ENCODE measurements at places on chromosomes 16 and 17.

GRCh38 chr17:30229012-30229411, 6.5 kb downstream of the SLC6A4 start:
- DNase-seq, result no peak

DNA sequence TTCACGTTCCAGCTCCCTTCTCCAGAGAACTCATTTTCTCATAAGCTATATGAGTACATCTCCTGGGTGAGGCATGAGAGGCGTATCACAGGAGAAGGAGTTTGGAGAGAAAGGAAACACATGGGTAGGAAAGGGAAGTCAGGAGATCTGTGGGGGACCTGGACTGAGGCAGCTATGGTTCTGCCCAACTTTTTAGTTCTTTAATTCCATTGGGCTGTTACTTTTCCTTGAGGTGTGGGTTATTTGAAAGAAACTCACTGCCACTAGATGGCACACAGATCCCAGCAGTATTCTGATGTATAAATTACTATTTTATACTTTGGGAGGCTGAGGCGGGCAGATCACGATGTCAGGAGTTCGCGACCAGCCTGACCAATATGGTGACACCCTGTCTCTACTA, 63.6 kb downstream of the NUP93 start:
- no peak for DNase-seq

- no peak for DNase-seq
Observed at GRCh38 chr16:27402964-27403600, 1.1 kb downstream of the IL21R start.

DNA sequence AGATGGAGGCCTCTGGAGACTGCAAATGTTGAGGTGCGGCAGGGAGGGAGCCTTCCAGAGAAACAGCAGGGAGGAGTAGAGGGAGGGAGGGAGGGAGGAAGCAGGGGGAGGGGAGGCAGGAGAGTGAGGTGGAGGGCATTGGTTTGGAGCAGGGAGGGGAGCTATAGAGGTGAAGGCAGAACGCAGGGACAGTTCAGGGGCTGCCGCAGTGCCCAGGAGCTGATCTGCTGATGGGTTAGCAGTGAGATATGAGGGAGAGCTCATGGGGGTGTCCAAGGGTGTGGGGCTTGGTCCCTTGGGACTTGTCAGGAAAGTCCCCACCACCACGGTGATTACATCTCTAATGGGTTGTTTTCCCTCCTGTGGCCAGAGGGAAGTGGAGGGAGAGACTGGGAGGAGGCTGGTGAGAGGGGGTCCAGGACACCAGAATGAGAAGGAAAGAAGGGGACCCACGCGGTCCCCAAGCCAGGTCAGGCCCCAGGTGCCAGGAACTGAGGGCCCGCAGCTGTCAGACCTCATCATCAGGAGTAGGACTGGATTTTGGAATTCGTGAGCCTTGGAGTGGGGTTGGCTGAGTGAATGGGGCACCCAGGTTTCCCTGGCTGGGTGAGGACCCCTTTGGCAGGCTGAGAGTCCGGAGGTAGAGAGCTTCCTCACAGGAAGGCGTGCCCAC, 11.2 kb downstream of the CA4 start:
- no peak for DNase-seq

GRCh38 chr16:21611556-21612384, 12.4 kb downstream of the METTL9 start:
- DNase-seq, result no peak

DNA sequence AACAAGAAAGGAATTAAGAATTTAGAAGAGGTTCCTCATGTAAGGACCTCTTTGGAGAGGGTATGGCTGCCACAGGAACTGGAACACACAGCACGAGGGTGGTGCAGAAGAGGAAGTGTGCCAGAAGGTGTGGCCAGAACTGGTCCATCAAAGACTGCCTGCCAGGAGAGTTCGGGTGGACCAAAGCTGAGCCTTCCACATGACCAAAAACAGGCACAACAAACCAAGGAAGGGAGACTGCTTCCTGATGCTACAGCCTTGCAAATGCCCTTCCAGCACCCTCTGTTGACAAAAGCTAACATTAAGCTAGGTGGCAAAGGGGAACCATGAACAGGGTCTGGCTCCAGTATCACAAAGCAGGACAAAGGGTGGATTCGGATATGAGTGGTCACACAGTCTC, 125.8 kb upstream of the TMEM97 start:
- no peak for DNase-seq

- no peak for DNase-seq
Observed at GRCh38 chr17:47776330-47777197, 43.5 kb downstream of the TBX21 start.

GRCh38 chr16:75193265-75193650, 13.7 kb downstream of the CTRB2 start:
- no peak for DNase-seq

DNA sequence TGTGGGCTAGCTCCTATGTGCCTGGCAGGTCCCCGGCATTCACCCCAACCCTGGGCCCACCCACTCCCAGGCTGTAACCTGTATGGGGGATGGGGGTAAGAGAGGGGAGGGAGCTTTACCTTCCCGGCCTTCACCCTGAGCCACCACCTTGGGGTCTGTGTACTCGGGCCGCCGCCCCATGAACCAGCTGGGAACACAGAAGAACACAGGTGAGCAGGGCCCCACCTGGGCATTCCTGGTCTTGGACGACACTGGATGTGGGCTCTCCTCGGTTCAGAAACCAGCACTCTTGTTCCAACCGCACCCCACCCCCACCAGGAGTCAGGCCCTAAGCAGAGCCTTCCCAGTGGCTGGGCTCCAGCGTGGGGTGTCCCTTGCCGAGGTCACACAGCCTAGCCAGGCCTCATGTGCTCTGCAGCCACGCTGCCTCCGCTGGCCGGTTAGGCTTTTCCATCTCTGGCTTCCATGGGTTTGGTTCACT, 18.8 kb downstream of the B9D1 start:
- DNase-seq, result no peak

DNA sequence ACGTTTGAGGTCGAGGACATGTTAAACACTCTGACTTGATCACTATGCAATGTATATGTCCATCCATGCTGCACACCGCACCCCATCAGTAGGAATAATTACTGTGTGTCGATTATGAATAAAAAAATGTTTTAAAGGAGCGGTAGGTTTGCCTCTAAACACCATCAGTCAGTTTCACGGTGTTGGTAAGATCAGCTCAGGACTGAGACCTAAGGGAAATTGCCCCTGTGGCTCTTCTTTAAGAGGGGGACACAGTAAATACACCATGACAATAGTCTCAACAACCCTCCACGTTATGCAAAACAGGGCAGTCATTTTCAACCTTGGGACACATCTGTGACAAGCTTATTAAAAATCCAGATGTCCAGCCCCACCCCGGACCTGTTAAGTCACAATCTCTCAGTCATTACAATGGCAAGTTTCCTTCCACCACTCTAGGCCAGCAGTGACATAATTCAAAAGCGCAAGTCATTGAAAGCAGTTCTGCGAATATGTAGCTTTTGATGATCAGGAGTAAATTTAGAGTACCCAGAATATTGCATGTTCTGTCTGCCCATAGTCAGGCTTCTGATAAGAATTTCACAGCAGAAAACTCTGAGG, 1.2 kb downstream of the ATMIN start:
- no peak for DNase-seq

- no peak for DNase-seq
Observed at GRCh38 chr16:52544703-52545102, 2.2 kb downstream of the TOX3 start.

- DNase-seq, result no peak
Observed at GRCh38 chr17:68829211-68829610, 126.0 kb downstream of the ABCA8 start.

GRCh38 chr17:43939886-43940285, 2.4 kb downstream of the PPY start:
- no peak for DNase-seq

- DNase-seq, result no peak
Observed at GRCh38 chr17:56943505-56944125, 17.2 kb downstream of the COIL start.

GRCh38 chr17:40355804-40356758, 8.5 kb downstream of the GJD3 start:
- DNase-seq, result no peak

- DNase-seq, result no peak
Observed at GRCh38 chr17:51585514-51586104, 325.3 kb downstream of the UTP18 start.

DNA sequence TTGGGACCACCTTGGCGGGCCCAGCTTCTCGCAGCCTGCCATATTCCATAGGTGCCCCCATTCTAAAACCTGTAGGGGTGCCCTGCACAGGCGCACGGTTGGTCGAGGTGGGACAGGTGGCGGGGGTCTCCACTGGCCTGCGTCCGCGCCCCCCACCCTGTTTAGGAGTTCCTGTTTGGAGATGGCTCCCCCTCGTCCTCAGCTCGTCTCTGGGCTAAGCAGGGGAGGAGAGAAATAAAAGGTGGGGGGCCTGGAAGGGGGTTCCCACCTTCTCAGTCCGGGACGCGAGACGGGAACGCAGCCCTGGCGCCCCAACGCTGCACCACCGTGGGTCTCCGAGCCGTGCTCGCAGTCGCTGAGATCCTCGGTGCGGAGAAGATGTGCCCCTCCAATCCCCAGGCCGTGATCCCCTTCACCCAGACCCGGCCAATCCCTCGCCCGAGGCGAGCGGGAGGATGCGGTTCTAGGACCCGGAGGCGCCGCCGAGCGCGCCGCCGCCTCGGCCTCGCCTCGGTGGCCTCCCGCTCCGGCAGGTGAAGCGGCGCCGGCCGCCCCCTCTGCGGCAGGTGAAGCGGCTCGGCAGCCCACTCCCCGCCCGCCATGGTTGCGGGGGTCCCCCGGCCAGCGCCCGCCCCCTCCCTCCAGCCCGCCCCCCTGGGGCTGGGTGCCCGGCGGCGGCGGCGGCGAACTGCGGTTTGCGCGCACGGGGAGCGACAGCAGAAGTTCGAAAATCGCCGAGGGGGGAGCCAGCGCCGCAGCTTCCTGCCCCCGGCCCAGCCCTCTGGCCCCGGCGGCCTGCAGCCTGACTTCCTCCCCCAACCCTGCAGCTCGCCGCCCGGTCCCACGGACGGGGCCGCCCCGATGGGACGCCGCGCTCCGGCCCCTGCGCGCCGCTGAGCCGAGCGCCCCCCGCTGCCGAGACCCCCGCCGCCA, at the start of gene FMNL1:
Gene FMNL1, plus strand, starts transcription at position 805 of the 933 bp plus-strand sequence. CDS start 240 bp downstream, outside the sequence.
- peak; percentile 51 for DNase-seq

DNA sequence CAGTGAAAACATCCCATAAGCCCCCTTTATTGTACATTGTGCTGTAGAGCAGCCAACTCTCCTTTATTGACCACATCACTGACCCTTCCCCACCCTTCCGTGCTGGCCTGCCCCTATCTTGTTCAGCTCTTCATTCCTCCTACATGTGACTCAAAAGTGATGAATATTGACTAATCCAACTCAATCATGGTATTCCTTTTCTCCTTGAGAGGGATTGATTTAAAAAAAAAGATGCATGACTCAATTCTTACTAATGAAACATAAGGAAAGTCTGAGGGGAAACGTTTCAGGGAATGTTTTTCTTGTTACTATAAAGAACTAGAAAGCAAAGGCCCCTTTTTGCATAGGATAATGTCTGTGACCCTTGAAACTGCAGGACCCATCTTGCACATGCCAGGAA, 125.2 kb upstream of the SOX9 start:
- no peak for DNase-seq

GRCh38 chr17:40457369-40457768, 14.1 kb downstream of the IGFBP4 start:
- DNase-seq, result no peak

GRCh38 chr17:45867702-45868101, 23.0 kb downstream of the SPPL2C start:
- DNase-seq, result no peak

DNA sequence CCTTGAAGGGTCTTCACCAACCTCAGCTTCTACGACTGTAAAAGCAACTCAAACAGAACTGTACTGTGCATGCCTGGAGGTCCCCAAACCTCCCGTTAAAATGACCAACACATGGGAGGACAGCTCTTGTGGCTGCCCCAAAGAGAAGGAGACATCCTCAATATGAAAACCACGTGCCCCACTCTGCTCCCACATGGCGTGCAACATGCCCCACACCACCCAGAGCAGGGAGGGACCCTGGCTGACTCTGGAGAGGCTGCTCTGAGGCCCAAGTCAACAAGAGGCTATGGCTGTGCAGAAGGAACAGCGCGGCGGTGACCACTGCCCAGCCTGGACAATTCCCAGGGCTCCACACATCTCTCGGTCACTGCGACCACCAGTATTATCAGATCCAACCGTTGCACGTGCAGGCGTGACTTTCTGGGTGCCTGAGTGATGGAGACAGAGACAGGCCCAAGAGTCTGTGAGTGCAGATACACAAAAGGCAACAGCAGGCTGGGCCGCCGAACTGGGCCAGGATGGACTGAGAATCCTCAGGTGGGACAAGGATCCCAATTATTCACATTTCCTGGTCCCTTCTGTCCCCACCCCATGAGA, 1.4 kb downstream of the PLD6 start:
- DNase-seq, result no peak
